ENCODE measurements at places on chromosomes 11 and 22. TPM values are rescaled to one million over a fixed set of nuclear protein-coding genes. Genes with fewer than 3 reads are reported as not detected.

ARL2 gene
- 68.7 TPM for total RNA-seq

SLC15A3 gene
- total RNA-seq = not detected

VSIG10L2 gene
- total RNA-seq = not detected

RFPL1 gene
- not detected for total RNA-seq

C11orf52 gene
- 4.6 TPM for total RNA-seq

ACP2 gene
- total RNA-seq = 21.5 TPM

RBM7 gene
- total RNA-seq = 27.9 TPM

TNNT3 gene
- 0.71 TPM for total RNA-seq

OR8D1 gene
- total RNA-seq = not detected

KCNE3 gene
- total RNA-seq = not detected

P2RX6 gene
- 0.20 TPM for total RNA-seq

CNGA4 gene
- 0.27 TPM for total RNA-seq

SLC22A9 gene
- total RNA-seq = not detected

SMC1B gene
- total RNA-seq = not detected

PDGFB gene
- total RNA-seq = 13.1 TPM

SNX32 gene
- not detected for total RNA-seq

GRAMD1B gene
- 12.7 TPM for total RNA-seq

CD151 gene
- 296 TPM for total RNA-seq

NRGN gene
- total RNA-seq = 33.3 TPM

KRTAP5-7 gene
- total RNA-seq = not detected

OR4C6 gene
- not detected for total RNA-seq

P4HA3 gene
- 0.91 TPM for total RNA-seq

KCNK7 gene
- total RNA-seq = 0.61 TPM

KMT2A gene
- total RNA-seq = 50.4 TPM

VPREB1 gene
- total RNA-seq = not detected

PRG3 gene
- total RNA-seq = not detected

PLAAT5 gene
- not detected for total RNA-seq

PLAAT2 gene
- total RNA-seq = not detected

OAF gene
- 32.3 TPM for total RNA-seq

MAPK1 gene
- total RNA-seq = 137 TPM

PRSS23 gene
- 3.8 TPM for total RNA-seq

MRGPRE gene
- total RNA-seq = not detected

PCNX3 gene
- 50.4 TPM for total RNA-seq

IFITM10 gene
- 1.9 TPM for total RNA-seq

KIF18A gene
- total RNA-seq = 50.7 TPM

PATE2 gene
- total RNA-seq = not detected
